Posterior vena cava (tissue), 2 donors: ENCODE measurements at places on chromosomes 4 and X.

GRCh38 chr4:129379429-129379828 is 283.5 kb downstream of the C4orf33 start:
- no peak for DNase-seq

DNA sequence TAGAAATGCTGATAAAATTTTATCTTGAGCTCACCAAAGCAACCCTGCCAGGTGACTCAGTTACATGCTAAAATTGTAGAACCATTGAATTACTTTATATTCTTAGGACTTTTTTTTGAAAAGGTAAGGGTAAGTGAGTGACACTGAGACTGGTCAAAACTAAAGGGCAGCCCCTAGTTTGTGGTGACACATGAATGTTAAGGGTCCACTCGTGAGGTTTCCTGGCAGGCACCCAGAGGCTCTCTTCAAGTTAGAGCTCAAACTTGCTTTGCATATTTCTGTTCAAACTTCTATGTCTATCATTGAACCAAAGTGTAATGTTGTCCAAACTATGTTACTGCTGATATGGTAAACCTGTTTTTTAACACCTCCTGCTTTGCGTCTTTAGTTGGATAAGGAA is 30.5 kb downstream of the TMPRSS11D start:
- no peak for DNase-seq

- DNase-seq = no peak
Observed at GRCh38 chr4:89586864-89587263, 250.1 kb downstream of the SNCA start.

GRCh38 chrX:65902011-65902410 is 137.9 kb downstream of the VSIG4 start:
- DNase-seq = no peak

DNA sequence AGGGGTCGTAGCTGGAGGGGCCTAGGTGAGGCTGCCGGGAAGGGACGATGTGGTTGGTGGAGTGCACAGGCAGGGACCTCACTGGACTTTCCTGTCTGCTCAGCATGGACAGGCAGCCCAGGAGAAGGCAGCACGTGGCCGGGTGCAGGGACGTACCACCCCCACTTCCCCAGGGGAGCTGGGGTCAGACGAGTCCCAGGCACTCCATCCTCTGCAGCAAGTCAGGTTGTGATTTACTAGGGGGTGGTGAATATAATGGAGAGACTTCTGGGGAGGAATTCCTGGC is 1.5 kb upstream of the CTBP1 start:
- no peak for DNase-seq

DNA sequence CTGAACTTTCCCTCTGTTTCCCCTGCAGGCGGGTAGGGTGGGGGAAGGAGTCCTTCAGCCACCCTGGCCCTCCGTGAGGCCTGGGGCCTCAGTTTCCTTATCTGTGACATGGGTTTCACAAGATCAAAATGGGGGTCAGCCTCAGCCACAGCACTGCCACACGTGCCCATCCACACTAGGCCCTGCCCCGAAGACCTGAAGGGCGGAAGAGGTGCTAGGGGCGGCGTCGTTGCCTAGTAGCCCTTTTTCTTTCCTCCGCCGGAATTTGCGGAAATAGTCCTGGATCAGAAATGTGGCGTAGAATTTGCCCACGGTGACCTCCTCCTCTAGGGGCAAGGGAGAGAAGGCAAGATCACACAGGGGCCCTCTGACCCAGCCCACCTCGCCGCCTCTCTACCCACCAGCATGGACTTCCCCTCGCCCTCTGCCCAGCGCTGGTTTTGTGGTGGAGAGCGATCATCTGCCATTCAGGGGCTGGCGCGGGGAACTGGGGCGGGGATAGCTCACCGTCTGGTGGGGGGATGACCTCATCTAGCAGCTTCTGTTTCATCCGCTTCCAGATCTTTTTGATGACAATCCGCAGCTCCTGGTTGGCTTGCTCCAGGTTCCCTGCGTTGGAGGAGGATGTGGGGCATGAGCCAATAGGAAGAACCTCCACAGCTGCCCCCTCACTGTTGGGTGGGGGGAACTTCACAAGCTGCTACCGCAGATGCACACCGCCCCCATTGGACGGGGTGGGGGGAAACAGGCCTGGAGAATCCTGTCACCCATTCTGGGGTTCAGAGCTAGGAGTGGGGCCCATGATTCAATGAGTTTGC is 9.7 kb upstream of the SYP start:
- DNase-seq = no peak

DNA sequence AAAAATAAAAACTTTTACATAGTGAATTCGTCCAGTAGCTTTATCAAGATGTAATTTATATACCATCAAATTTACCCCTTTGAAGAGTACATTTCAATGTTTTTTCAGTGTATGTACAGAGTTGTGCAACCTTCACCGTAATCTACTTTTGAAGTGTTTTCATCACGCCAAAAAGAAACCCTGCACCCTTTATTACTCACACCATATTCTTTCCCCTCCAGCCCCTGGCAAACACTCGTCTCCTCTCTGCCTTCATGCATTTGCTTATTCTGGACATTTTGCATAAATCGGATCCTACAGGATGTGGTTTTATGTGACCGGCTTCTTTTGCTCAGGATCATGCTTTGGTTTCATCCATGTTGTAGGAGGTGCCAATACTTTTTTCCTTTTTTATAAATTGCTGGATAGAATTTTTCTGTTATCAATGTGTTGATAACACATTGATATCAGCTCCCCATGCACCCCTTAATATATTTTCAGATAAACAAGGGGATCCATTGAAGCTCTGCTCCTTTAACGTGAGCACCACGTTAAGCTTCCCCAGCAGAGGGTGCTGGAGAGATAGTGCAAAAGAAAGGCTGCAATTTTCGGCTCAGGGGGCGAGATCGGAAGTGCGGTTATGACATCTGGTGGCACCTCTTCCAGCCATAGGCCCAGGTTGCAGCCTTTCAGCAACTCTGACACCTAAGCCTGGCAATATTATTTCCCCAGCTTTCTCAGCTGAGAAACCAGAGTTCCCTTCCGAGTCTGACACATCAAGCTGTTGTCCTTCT is 100.1 kb upstream of the VCX3B start:
- DNase-seq = no peak

GRCh38 chr4:140725556-140725955 is 30.6 kb downstream of the TBC1D9 start:
- no peak for DNase-seq

DNA sequence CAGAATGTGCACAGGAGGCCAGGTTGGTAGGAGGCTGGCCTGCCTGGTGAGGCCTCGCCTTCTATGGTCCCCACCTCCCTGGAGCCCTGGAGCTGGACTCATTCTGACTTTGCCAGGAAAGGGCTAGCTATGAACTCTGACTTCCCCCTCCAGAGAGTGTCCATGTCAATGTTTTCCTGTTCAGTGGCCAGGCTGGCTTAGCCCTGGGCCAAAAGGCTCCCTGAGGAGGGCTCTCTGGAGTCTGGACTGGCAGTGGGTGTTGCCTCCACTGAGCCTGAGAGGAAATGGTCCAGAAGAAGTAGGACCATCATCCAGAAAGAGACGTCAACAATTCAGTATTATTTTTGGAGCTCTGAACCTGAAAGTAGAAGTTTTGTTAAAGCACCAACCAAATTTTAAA is 178.7 kb downstream of the CHIC2 start:
- DNase-seq = peak; percentile 85

- DNase-seq = no peak
Observed at GRCh38 chr4:145881989-145882388, 56.6 kb downstream of the ZNF827 start.
